NCI-H510A treated with DMSO at 0.1 percent for 48 hours (cell line): ENCODE measurements at places on chromosomes 7 and 10.

GRCh38 chr7:116122972-116123595 is 87.3 kb upstream of the TES start:
- peak; percentile 1 for DNase-seq

GRCh38 chr10:116427671-116428070 is at the start of gene PNLIPRP3:
PNLIPRP3 (plus strand) TSS chr10:116427847; CDS start chr10:116428013, 166 bp downstream.
- DNase-seq: no peak

GRCh38 chr7:3244241-3244814 is 56.7 kb upstream of the SDK1 start:
- no peak for DNase-seq

- DNase-seq: no peak
Measured at GRCh38 chr7:26858241-26858715, 6.1 kb downstream of the SKAP2 start.

DNA sequence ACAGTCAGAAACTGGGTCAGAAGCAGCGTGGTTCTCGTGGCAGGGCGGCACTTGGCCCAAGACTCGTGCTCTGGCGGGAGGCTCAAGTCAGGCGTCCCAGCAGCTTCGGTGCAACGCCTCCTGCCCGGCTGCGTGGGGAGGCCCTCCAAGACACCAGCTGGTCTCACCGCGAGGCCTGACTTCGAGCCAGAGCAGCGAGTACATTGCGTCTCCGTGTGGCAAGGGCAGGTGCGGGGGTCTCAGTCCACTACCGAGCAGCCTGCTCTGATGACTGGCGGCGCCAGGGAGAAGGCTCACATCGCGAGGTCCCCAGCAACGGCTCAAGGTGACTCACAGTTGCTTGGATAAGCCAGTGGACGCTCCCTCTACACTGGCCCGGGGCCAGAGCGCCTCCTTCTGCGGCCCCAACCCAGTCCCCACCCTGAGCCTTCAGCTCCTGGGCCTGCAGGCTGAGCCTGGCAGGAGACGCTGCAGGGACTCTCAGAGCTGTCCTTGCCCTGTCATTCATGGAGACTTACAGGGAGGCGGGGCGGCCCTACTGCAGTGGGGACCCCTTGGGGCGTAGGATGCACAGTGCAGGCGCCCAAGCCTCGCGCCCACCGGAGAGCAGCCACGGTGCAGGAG is 41.9 kb upstream of the PRKAR1B start:
- no peak for DNase-seq

GRCh38 chr10:78178397-78178796 is 144.7 kb downstream of the RPS24 start:
- no peak for DNase-seq

DNA sequence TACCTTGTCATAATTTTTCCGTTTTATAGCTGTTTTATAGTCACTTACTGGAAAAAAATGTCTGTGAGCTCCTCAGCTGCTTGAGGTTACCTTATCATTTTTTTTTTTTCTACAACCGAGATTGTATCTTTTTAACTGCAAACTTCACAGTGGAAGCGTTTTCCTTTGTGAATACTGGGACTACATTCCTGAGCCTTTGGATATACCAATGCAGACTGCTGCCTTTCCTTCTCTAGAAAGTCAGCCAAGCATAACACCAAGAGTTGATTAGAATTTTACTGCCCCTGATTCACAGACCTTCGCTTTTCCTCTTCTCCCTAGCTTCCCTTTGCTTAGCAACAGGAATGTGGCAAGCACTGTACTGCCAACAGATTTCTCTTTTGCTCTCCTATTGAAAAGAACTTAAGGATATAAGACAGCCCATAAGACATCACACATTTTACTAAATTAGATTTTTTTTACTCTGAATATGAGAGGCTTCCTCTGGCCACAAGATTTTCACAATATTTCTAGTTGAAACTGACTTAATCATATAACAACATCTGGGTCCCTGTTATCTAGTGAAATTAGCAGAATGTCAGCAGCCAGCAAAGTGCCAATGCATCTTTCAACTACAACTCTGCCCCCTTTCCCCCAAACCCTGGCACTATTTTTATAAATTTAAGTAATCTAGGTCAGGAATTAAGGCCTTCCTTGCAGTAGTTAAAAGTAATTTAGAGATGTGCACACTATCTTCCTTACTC is 170.6 kb downstream of the PRKG1 start:
- DNase-seq: no peak

- no peak for DNase-seq
Measured at GRCh38 chr10:130493446-130494145, 357.4 kb downstream of the GLRX3 start.

DNA sequence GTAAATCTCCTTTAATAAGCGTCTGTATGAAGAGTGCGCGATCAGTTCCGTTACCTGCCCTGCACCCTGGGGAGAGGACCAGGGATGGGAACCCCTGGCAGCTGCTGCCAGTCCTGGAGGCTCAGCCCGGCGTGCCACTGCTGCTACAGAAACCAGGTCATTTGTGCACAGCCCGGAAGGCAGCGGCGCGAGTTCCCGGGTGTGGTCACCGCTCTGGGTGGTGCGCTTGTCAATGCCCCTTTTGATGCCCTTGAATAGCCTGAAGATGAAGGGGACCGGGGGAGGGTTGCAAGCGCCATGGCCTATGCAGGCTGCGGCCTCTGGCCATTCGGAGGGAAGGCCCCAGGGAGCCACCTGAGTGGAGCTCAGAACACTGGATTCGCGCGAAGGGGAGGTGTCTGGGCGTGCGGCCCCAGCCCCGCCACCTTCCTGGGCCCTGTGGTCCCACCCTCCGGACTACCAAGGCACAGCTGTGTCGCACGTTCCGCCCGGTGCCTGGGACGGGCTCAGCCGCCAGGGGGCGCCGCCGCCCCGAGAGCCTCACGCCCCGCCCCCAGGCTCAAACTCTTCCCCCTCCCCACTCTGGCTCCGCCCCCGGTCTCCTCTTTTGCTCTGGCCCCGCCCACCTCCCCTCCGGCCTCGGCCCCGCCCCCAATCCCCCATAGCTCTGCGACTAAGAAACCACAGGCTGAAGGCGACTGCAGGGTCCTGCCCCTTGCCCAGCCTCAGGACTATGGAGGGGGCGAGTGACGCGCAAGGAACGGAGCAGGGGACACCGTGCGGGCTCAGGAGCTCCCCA is 16.5 kb downstream of the AP5Z1 start:
- no peak for DNase-seq

GRCh38 chr10:50516171-50516570 is 107.6 kb downstream of the SGMS1 start:
- no peak for DNase-seq

DNA sequence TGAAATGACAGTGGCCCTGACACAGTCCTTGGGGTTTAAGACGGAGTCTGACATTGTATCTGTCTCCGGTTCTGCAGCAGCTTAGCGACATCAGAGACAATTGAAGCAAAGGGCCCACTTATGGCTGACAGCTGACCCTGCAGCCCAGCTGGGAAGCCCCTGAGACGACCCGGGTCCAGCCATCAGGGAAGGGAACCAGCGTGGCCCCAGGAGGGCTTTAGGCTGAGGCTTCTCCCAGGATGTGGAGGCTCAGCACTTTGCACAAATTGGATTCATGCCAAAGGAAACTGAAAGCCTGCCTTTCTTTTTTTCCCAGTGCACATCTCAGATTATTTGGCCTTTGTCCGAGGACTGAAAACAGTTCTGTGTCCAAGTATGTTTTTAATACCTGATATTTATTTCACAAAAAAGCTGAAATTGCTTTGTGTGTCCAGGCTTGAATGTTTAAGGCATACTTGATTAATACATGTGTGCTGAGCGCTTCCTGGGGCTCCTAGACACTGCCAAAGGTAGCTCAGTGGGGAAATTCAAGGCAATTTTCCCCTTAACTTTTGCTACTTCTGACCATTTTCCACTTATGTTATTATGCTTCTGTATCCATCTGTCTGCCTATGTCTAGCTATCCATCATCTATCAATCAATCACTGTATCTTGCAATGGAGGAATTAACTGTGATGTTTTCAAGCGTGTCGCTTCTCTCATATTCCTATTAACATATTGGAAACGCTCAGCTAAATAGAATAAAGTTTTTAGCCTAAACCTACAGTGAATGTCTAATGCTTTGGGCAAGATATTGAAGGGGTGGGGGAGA is 34.8 kb downstream of the KLF6 start:
- DNase-seq: peak; percentile 20

DNA sequence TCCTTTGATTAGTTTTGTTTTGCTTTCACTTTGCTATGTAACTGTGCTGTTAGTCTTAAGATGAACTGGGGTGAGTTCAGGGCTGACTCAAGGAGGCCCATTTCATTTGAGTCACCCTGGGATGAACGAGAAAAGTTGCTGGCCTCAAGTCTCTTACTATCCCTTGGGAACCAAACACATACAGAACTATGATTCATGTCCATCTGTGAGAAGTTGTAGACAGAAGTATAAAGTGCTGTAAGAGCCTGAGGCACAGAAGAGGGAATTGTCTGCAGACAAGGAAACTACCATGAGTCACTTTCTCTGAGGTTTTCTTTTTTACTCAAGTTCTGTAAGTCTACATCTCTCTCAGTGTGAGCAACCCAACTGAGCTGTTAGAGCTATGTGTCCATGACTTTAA is 179.8 kb upstream of the CSTF2T start:
- DNase-seq: no peak

DNA sequence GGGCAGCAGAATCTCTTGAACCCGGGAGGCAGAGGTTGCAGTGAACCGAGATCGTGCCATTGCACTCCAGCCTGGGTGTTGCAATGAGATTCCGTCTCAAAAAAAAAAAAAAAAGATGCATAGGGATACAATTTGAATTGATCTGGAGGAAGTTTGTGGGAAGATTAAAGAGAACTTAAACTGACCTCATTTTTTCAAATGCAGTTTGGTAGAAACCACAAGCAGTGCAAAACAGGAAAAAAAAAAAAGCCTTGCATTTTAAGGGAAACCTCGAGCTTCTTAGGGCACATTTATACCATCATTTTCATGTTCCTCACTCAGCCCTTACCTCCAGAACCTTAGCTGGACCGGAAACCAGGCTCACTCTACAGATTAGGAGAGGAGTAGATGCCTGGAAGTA is 2.8 kb downstream of the KCTD7 start:
- no peak for DNase-seq

DNA sequence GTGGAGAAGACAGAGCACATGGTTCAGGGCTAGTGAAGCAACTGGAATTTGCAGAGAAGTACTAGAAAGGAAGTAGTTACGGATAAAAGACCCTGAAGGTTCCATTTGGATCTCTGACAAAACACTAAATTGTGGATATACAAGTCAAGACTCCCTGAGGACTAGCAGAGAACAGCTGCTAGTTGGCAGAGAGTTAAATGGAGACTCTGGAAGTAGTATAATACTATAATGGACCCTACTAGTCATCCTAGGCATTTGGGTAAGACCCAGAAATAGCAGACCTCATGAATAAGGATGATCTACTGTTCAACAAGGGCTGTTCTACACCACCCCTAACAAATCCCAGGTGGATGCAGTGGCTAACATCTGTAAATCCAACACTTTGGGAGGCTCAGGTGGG is 19.1 kb downstream of the MCMBP start:
- no peak for DNase-seq

DNA sequence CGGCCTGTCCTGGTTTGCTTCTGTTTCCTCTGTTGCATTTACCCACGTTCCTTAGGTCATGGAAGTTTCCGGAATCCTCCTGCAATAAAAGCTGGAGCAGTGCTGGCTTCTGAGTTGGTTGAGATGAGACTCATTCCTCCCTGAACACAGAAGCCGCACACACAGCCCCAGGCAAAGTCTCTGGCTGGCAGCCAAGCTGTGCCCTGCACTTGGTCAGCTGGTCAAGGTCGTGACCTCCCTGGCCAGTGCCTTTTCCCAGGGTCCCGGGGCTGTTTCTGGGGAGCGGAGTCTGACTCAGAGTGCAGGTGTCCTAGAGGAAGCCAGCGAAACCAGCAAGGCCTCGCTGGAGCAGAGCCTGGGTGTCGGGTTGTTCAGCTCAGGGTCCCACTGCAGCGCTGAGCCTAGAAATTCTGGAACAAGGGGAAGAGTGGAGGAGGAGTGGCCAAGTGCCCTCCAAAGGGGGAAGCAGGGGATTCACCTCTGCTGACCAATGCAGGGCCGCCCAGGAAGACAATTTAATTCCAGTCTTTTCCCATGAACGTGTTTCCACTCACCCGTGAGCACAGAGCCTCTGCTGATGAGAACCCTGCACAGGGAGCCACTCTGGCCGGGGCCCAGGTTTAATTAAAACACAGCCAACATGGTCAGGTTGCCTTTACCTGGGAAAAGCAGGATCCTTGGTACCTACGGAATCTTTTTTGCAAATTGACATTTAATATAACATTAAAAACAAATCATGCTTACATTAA is 245.5 kb upstream of the PPP2R2D start:
- no peak for DNase-seq

- no peak for DNase-seq
Measured at GRCh38 chr7:130920122-130920521, 186.1 kb upstream of the KLF14 start.

DNA sequence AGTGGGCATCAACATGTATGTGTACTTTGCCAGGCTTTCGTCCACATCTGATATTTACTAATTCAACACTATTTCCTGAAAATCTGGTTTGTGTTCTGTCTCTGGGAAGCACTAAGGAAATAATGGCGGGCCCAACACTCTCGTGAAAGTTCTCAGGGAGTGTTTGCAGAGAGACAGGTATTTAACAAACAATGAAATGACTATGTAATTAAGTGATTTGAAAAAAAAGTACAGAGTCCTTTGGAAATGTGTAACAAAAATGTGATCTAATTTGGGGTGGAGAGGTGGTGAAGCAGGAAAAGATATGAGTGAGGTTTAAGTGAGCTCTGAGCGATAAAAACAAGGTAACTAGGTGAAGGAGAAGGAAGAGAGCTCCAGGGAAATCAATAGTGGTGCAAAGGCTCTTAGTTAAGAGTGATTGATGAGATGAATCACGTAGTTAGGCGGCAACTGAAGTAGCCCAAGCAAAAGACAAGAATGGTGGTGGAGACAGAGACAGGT is 95.3 kb upstream of the DNAJB12 start:
- peak; percentile 14 for DNase-seq
